ENCODE measurements at places on chromosomes 1 and 21.

DNA sequence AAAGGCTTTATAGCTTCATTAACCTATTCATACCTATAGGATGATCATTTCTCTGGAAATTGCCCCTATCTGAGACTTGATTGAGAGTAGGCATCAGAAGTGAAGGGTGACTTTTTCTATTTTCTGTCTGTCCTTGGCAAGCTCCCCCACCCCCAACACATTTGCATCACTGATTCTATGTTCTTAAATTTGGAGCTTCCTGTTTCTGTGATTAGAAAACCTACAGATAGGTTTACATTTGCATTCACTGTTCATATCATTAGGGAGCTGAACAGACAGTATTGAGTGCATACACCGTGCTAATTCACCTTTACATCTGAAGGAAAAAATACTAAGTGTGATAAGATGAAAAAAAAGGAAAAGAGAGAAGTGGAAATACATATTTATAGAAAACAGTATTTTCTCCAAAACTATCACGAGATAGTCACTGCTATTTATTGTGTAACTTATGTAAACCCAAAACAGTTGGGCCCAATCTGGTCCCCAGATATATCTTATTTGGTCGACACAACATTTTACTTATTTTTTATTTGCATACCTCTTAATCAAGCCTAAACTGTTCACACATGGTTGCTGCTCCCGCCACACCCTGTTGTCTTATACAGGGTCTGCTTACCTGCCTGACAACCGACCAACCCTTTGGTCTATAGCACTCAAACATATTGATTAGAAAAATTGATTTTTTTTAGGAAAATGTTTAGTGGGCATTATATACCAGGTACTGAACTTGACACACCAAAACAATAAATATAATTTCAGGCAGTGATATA lies 218.8 kb downstream of the NTNG1 start:
- DNase-seq, result no peak

- no peak for DNase-seq
Observed at GRCh38 chr21:35599164-35599563, 461.2 kb downstream of the SETD4 start.

- no peak for DNase-seq
Observed at GRCh38 chr1:243420946-243421685, 165.3 kb downstream of the SDCCAG8 start.

GRCh38 chr1:26734501-26735058 lies 38.8 kb downstream of the ARID1A start:
- no peak for DNase-seq

GRCh38 chr21:45333583-45334121 lies 46.0 kb upstream of the POFUT2 start:
- no peak for DNase-seq

- DNase-seq, result no peak
Observed at GRCh38 chr1:116740296-116740695, 13.9 kb upstream of the CD2 start.

- DNase-seq, result no peak
Observed at GRCh38 chr1:201460814-201461644, 8.0 kb downstream of the PHLDA3 start.

GRCh38 chr1:8257621-8258020 lies 60.3 kb upstream of the SLC45A1 start:
- no peak for DNase-seq

GRCh38 chr1:153567621-153568366 lies 2.1 kb upstream of the S100A2 start:
- DNase-seq, result no peak

GRCh38 chr1:109925159-109925990 lies 14.7 kb downstream of the CSF1 start:
- no peak for DNase-seq

- DNase-seq, result no peak
Observed at GRCh38 chr1:12496154-12496961, 121.7 kb downstream of the DHRS3 start.

GRCh38 chr1:113456967-113457366 lies 66.7 kb downstream of the MAGI3 start:
- DNase-seq, result no peak

DNA sequence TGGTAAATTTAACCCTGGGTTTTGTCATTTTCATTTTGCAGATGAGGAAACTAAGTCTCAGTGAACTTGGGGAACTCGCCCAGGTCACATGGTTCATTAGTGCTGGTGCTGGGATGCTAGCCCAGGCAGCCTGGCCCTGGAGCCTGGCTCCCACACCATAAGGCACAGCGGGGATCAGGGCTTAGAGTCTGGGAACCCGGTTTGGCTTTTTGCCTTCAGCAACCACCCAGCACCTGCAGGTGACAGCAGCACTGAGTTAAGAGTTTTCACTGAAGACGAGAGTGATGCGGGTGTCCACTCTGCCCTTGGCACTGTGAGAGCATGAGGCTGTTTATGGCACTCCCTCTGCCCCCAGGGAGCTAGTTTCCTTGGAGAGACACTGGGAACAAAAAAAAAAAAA lies 18.4 kb upstream of the CD101 start:
- DNase-seq, result no peak
